Naive thymus-derived CD8-positive, alpha-beta T cell (primary cell): ENCODE measurements at places on chromosomes 11 and 22.

DNA sequence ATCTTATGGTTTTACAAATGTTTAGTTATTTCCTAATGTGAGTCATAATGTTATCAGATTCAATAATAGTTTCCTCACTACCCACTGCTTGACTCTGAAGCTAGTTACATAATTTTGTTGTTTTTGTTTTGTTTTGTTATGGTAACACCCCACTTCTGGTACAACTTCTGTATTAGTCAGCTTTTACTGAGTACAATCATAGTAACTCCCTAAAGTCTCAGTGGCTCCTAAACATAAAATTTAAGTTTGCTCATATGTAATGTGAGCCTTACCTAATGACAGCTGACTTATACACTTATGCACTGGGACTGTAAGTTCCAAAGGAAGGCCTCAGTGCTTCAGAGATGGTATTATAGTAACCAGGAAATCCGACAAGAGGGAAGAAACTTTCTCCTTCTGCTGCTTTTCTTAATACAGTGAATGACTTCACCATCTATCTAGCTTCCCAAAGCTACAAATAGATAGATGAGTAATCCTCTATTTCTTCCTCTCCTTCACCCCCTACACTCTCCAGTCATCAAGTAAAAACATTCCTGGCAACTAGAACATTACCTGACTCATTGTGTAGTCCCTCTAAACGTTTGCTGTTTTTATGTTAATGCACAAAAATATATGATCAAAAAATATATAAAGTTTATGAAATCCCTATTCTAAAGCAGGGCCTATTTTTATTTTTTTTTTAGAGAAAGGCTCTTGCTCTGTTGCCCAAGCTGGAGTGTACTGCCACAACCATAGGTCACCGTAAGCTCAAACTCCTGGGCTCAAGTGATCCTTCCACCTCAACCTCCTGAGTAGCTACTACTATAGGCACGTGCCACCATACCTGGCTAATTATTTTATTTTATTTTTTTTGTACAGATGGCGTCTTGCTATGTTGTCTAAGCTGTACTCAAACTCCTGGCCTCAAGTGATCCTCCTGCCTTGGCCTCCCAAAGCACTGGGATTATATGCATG lies 563.0 kb downstream of the SOX6 start:
- H3K27ac ChIP-seq: no peak overlapping the region
- H3K4me3 ChIP-seq: no peak overlapping the region
- no peaks in the 10 kb centered on the region for H3K4me1 ChIP-seq
- no peak for DNase-seq
- H3K36me3 ChIP-seq: no peaks in the 10 kb centered on the region
- no peaks in the 10 kb centered on the region for H3K27me3 ChIP-seq

DNA sequence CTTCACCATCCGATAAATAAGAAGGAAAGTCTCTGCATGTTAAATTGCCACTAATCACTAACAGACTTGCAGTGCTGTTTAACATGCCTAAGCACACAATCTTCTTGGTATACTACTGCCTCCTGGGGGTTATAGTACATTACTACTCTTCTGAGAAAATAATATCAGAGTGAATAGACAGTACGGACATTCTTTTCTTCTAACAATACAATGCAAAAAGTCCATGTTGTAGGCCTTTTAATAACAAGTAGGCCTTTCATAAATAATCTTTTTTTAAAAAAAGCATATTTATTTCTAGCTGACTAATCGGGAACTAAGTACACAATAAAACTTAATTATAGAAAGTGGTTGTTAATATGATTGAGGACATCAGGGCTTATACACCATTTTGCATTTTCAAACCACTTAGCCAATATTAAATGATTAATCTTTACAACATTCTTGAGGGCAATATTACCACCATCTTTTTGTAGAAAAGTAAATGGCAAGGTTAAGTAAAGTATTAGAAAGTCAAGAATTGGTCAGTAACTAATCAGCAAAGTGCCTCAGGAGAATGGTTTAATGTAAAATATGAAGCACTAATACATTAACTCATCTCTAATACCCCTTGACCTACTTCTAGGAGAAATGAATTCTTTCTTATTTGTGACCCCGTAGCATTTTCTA lies 84.7 kb downstream of the TTC28 start:
- H3K27me3 ChIP-seq: no peaks in the 10 kb centered on the region
- H3K36me3 ChIP-seq: no peaks in the 10 kb centered on the region
- H3K27ac ChIP-seq: no peak overlapping the region
- no peak overlapping the region for H3K4me3 ChIP-seq
- DNase-seq: no peak
- H3K4me1 ChIP-seq: no peaks in the 10 kb centered on the region

DNA sequence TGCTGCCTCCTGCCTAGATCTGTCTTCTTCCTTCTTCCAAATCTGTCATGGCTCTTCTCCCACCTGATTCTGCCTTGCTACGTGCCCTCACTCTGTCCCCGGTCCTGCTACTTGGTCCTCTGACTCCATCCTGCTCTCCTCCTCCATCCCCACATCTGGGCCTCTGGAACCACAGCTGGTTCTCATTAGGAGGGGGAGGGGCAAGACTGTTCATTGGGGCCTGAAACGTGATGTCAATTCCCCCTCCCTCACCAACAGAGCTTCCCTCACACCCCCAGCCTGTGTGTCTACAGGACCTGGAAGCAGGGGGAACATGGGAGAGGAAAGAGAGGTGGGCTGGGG lies 9.1 kb downstream of the DCHS1 start:
- H3K36me3 ChIP-seq: no peaks in the 10 kb centered on the region
- H3K4me3 ChIP-seq: no peak overlapping the region
- no peak overlapping the region for H3K27ac ChIP-seq
- H3K4me1 ChIP-seq: no peaks in the 10 kb centered on the region

- no peaks in the 10 kb centered on the region for H3K36me3 ChIP-seq
- no peak overlapping the region for H3K27ac ChIP-seq
- DNase-seq: no peak
Observed at GRCh38 chr11:102239911-102240310, 77.4 kb upstream of the BIRC3 start.

GRCh38 chr22:49210606-49211005 lies 617.1 kb downstream of the BRD1 start:
- H3K27me3 ChIP-seq: peaks cover 40% of the 10 kb centered on the region
- no peak overlapping the region for H3K4me3 ChIP-seq
- H3K36me3 ChIP-seq: no peaks in the 10 kb centered on the region
- no peaks in the 10 kb centered on the region for H3K4me1 ChIP-seq
- H3K27ac ChIP-seq: no peak overlapping the region
- DNase-seq: no peak

GRCh38 chr11:111305162-111305802 lies 6.9 kb downstream of the POU2AF3 start:
- H3K27me3 ChIP-seq: peaks cover 55% of the 10 kb centered on the region
- no peak overlapping the region for H3K4me3 ChIP-seq
- DNase-seq: no peak

GRCh38 chr11:67612751-67613150 lies 6.0 kb downstream of the NDUFV1 start:
- peaks cover 29% of the 10 kb centered on the region for H3K36me3 ChIP-seq
- peaks cover 14% of the 10 kb centered on the region for H3K4me1 ChIP-seq
- H3K27me3 ChIP-seq: no peaks in the 10 kb centered on the region
- H3K4me3 ChIP-seq: no peak overlapping the region

DNA sequence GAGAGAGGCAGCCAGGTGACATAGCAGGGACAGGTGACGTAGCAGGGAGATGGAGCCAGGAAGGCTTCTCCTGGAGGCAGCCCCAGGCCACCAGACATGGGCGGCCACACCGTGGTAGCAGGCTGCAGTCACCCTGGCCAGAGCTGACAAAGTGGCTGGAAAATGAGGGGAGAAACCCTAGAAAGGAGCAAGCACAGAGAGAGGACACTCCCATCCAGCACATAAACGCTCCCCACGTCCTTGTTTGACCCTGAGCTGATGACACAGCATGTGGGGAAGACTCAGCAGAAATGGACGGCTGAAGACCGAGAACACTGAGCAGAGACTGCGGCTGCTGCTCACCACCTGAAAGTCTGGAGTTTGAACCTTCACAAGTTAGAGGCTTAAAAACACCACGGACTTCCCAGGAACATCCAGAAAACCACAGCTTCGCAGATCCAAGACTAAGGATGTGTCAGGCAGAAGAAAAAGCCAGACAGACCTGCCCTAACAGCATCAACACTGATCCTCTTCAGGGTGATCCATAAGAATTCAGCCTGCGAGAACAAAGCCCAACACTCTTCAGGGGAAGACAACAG lies 28.7 kb downstream of the DRD4 start:
- H3K27ac ChIP-seq: peak overlapping the region; percentile 64
- no peaks in the 10 kb centered on the region for H3K4me1 ChIP-seq
- no peak for DNase-seq

DNA sequence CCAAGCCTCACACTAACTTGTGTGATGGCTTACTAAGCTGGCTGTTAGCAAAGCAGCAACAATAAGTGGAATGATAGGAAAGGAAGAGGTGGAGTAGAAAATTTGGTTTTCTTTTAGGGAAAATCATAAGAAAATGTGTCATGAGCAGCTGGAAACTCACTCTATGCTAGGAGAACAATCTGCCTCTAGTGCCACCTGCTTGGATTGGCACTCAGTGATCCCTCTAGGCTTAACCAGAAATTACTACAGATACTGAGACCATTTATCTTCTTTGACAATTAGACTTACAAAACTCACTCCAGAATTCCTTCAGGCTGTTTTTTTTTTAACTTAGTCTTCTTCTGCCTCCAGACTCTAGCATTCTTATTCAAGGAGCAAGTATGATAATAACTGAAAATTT lies 117.3 kb downstream of the CD44 start:
- no peaks in the 10 kb centered on the region for H3K27me3 ChIP-seq
- no peak for DNase-seq
- H3K4me1 ChIP-seq: peaks cover 55% of the 10 kb centered on the region
- no peaks in the 10 kb centered on the region for H3K36me3 ChIP-seq

GRCh38 chr11:133549826-133550225 lies 17.5 kb upstream of the OPCML start:
- DNase-seq: no peak
- H3K27ac ChIP-seq: no peak overlapping the region
- no peak overlapping the region for H3K4me3 ChIP-seq
- H3K36me3 ChIP-seq: no peaks in the 10 kb centered on the region
- H3K4me1 ChIP-seq: no peaks in the 10 kb centered on the region

- H3K36me3 ChIP-seq: no peaks in the 10 kb centered on the region
- H3K27me3 ChIP-seq: no peaks in the 10 kb centered on the region
- no peak overlapping the region for H3K4me3 ChIP-seq
- H3K4me1 ChIP-seq: no peaks in the 10 kb centered on the region
Observed at GRCh38 chr22:39290724-39291161, 28.7 kb downstream of the RPL3 start.

DNA sequence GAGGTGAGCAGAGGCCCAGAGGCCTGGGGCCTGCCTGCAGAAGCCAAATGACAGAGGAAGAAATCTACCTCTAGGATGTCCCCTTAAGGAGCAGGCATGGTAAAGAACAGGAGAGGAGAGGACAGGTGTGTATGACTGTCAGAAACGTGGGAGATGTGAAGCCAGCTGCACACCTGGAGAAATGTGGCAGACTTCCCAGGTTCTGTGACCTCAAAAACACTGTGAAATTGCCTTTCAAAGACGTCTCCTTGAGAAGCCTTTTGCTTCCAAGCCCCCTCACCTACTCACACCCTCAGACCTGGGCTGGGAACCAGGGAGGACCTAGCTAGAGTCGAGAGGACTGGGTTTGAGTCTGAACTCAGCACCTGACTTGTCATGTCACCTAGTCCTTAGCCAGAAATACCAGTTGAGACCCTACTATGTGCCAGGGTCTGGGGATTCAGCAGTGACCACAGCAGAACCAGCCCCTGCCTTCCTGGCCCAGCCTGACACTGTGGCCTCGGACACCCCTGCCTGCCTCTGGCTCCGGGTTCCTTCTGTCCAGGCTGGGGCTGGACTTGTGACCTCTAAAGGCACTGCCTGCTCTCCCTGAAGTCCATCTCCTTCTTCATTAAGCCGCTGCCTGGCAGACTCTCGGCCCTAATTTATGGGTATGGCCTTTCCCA lies 5.6 kb downstream of the TPBGL start:
- DNase-seq: no peak
- H3K36me3 ChIP-seq: no peaks in the 10 kb centered on the region
- H3K27me3 ChIP-seq: peaks cover 18% of the 10 kb centered on the region
- H3K4me1 ChIP-seq: peaks cover 4% of the 10 kb centered on the region
- peak overlapping the region; percentile 29 for H3K4me3 ChIP-seq

DNA sequence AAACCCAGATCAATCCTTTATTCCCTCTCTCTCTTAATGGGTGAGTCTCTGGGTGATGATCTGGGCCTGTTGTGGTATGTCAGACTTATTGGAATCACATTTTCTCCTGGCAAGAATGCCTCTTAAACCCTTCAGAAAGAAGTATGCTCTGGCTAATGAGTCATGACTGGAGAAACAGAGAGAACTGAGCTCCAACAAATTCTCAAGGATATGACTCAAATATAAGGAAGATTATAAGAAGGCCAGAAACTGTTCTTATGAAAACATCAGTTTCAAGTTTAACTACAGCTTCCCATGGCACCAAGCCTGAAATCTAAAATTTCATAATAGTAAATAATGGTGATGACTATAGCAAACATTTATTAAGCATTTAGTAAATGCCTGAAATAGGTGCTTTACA lies 83.9 kb downstream of the OR5AK2 start:
- no peaks in the 10 kb centered on the region for H3K27me3 ChIP-seq
- no peak overlapping the region for H3K27ac ChIP-seq
- H3K4me1 ChIP-seq: no peaks in the 10 kb centered on the region
- no peaks in the 10 kb centered on the region for H3K36me3 ChIP-seq
- H3K4me3 ChIP-seq: no peak overlapping the region

- no peak for DNase-seq
- H3K27me3 ChIP-seq: no peaks in the 10 kb centered on the region
- H3K4me3 ChIP-seq: no peak overlapping the region
Observed at GRCh38 chr11:133985981-133986944, 29.5 kb upstream of the IGSF9B start.

DNA sequence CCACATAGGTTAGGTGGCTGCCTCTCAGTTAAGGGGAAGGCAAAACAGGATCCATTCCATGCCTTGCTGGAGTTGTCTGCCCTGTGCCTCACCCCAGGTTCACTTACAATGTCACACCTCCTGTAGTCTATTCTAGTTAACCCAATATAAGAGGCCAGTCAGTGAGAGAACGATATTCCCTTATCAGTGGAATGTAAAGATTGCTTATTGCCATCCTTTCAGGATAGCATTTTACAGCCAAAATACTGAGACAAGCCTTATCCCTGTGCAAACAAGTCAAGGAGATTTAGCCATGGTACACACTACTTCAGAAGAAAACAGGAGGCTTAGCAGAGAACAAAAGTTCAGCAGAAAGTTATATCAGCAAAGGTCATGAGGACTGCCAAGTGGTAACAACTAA lies 5.5 kb downstream of the CYP2R1 start:
- no peak overlapping the region for H3K4me3 ChIP-seq
- H3K36me3 ChIP-seq: peaks cover 9% of the 10 kb centered on the region
- H3K27ac ChIP-seq: peak overlapping the region; percentile 25
- peaks cover 59% of the 10 kb centered on the region for H3K4me1 ChIP-seq
- no peaks in the 10 kb centered on the region for H3K27me3 ChIP-seq
